Smooth muscle cell of the umbilical artery (primary cell): ENCODE measurements at places on chromosomes 6 and 20. TPM values are rescaled to one million over a fixed set of nuclear protein-coding genes. Genes with fewer than 3 reads are reported as not detected.

Gene SHLD1
- total RNA-seq = 0.74 and 2.7 TPM in 2 replicates

Gene NNAT
- 0.42 TPM in 1 of 2 replicates, not detected in the other for total RNA-seq

Gene GLP1R
- not detected in 2 replicates for total RNA-seq

Gene TRIM40
- total RNA-seq = not detected in 2 replicates

Gene RNF182
- total RNA-seq = 0.30 and 1.8 TPM in 2 replicates

Gene ITPA
- 16.6 and 19.3 TPM in 2 replicates for total RNA-seq

Gene PAQR8
- 4.8 and 5.3 TPM in 2 replicates for total RNA-seq

Gene C4B
- total RNA-seq = 2.1 and 3.9 TPM in 2 replicates

Gene RIN2
- total RNA-seq = 33.3 and 48.9 TPM in 2 replicates

Gene MYB
- total RNA-seq = 0.89 and 4.0 TPM in 2 replicates

Gene SLC4A11
- total RNA-seq = 1.2 and 1.9 TPM in 2 replicates

Gene GHRH
- not detected in 2 replicates for total RNA-seq

Gene R3HDML
- total RNA-seq = not detected in 2 replicates

Gene KCNB1
- not detected in 2 replicates for total RNA-seq

Gene SLC24A3
- total RNA-seq = 6.5 and 25.3 TPM in 2 replicates

Gene MAP1LC3A
- total RNA-seq = 17.5 and 19.9 TPM in 2 replicates

Gene DZANK1
- 1.2 and 1.5 TPM in 2 replicates for total RNA-seq

Gene RGS17
- 9.5 and 11.3 TPM in 2 replicates for total RNA-seq

Gene PPP1R14C
- under 0.01 and 0.09 TPM in 2 replicates for total RNA-seq

Gene MACROD2
- 1.8 and 2.6 TPM in 2 replicates for total RNA-seq

Gene CD24
- 3.3 and 7.2 TPM in 2 replicates for total RNA-seq

Gene PNLDC1
- 0.28 TPM in 1 of 2 replicates, not detected in the other for total RNA-seq

Gene SAPCD1
- 1.2 TPM in 2 replicates for total RNA-seq

Gene METTL24
- not detected in 2 replicates for total RNA-seq

Gene LAMA2
- 14.1 and 81.4 TPM in 2 replicates for total RNA-seq

Gene OPN5
- total RNA-seq = not detected in 2 replicates

Gene CEP85L
- 12.5 and 20.8 TPM in 2 replicates for total RNA-seq

Gene LAMP5
- total RNA-seq = not detected in 2 replicates

Gene LY6G6D
- not detected in 2 replicates for total RNA-seq

Gene TNF
- under 0.01 TPM in 1 of 2 replicates, not detected in the other for total RNA-seq

Gene ANKRD66
- total RNA-seq = not detected in 2 replicates

Gene SALL4
- total RNA-seq = 0.59 and 2.0 TPM in 2 replicates

Gene DEFB128
- not detected in 2 replicates for total RNA-seq

Gene GPX5
- not detected in 2 replicates for total RNA-seq

Gene MEP1A
- total RNA-seq = not detected in 2 replicates

Gene GSTA3
- not detected in 2 replicates for total RNA-seq

Gene GABRR2
- total RNA-seq = under 0.01 and 0.18 TPM in 2 replicates

Gene PGBD1
- total RNA-seq = 5.6 and 6.5 TPM in 2 replicates

Gene ATP9A
- total RNA-seq = 22.3 and 28.6 TPM in 2 replicates

Gene NRN1
- total RNA-seq = 0.30 and 1.6 TPM in 2 replicates
